ENCODE measurements at places on chromosomes 1 and 21.

DNA sequence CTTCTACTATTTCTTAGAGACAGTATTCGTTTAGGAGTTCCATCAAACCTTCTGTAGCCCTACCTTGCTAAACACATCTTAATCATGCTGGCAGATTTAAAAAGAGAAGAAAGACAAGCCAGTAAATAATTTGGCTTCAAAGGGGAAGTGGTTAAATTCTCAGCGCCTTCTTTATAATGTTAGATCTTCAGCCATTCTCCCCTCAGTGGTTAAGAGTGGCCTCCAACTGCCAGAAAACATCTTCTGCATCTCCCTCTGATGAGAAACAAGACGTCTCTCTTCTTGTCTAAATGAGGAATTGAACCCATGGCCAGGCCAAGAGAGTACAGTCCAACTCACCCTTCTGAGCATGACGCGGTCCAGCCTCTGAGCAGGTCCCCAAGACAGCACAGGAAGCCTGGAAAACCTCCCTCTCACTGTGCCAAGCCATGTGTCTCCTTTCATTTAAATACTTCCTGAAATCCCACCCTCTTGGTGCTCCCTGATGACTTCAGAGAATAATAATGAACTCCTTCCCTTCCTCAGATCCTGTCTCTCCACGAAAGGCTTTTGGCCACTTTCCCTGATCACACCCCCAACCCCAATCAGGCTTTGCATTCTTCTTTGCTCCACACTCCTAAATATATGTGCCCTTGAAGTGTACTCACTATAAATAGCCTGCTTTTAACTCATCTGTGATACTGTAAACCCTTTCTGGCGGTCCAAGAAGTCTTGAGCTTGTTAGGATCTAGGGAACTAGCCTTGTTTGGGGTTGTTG lies 16.4 kb upstream of the LRRC52 start:
- DNase-seq: no peak

DNA sequence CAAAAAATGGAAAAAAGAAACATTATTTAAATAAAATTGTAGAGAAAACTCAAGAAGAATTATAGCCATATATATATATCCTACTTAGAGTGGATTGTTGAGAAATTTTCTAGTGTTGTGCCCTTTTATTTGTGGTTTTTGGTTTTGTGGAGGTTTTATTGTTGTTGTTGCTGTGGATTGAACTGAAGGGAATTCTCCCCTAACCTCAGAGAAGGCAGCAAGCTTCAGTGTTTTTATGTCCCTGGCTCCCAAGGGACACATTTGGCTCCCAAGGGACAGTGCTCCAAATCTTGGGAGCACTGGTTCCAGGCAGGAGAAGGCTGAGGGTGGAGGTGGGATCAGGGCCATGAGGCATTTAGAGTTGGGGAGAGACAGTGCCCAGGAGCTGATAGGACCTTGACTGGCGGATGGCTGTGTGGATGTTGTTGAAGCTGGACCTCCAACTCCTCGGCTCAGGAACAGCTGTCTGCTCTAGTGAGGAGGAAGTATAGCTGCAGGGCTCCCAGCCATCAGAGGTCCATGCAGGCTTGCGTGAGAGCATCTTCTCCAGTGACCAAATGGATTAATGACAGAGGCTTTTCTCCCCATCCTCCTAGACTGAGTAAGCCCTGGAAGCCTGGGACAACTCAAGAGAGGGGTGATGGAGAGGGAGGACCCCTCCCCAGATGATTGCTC lies 100.5 kb downstream of the TEX35 start:
- DNase-seq: no peak

DNA sequence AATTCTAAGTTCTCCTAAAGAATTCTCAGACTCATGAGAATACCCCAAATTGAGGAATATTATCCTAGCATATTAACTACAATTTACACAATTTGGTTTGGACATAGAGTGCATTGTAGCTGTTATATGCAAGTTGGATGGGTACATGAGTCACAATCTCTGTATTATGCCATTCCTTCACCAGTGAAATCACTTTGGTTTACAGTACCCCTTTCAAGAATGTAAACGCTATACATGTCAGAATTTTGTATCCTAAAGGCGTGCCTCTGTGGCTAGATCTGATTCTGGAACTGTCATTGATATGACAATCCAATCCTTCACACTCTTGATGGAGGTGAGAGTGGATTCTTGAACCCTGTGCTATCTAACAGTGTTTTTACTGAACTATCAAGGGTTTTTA lies 6.7 kb upstream of the IL10RB start:
- no peak for DNase-seq

DNA sequence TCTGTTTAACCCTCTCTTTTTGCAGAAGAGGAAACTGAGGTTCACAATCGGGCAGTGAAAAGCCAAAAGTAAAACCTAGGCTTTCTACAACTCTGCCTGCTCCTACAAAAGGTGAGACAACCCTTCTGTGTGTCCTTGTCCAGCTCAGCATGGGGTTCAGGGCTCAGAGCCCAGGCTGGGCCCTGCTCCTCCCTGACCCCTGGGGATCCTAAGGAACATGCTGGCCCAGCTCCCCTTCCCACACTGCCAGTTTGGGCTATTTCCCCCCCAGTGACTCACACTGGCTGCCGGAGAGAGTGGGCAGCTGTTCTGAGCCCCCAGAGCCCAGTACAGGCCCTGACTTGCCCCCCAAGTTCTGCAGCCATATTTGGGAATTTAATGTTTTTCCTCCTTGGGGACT lies 8.9 kb downstream of the FAM229A start:
- DNase-seq: no peak

DNA sequence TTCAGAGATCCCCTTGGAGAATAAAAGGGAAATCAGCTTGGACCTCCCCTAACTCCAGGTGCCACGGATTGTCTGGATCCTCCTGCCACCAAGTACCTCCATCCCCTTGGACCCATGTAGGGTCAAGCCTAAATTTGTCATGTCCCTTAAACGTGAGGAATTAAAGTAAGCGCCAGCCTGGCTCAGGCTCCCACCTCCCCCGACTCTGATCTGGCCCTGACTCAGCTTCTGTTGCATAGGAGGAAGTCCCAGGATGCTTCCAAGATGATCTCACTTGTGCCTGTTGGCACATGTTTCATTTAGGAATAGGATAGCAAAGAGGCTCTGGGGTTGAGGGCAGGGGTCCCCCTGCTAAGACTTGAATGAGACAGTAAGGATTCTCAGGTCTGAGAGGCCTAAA lies 231.9 kb upstream of the JUN start:
- DNase-seq: no peak

DNA sequence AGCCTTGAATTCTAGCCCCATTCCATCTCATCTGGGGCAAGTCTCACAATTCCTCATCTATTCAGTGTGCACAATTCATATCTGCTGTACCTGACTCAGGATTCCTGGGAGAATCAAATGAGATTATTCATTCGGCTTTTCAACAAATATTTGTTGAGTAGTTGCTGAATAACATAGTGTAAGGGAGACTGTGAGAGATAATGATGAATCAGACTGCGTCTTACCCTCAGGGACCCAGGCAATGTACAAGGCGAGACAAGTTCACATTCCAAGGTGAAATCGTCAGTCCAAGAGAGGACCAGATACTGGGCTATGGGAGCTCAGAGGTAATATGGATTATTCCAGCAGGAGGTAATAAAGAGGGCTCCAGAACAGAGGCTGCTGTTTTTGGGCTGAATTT lies 67.8 kb upstream of the SMYD2 start:
- DNase-seq: no peak

DNA sequence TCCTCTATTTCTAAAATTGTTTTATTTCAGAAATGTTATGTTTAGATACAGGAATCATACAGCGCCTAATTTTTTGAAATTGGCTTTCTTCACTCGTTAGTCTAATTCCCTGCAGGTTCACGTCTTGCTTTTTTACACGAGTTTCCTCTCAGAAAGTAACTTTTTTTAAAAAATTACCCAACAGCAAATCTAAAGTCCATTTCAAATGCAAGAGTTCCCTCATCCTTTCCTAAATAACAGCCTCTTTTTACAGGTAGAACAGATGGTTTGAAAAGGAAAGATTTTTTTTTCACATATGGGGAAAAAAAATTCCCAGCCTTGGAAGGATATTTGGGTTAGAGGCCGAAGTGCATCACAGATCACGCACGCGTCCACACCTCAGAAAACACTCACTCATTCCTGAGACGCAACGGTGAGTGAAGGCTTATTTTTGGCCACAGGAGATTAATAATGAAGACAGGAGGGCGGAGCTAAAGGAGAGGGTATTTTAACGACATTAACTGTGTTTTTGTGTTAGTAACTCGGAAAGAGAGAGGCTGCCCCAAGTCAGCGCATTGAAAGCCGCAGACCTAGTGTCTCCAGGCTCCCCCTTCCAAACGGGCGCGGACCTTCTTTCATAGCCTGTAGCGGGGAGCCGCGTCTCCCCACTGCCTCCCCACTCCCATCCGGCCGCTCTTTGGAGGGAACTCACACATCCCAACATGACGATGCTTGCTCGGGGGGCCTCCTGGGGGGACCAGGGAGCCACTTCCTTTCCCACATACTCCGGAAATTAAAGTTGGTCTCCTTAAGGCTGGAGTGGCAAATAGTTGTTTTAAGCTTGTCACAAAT lies 969 bp upstream of the RIPK4 start:
- no peak for DNase-seq

DNA sequence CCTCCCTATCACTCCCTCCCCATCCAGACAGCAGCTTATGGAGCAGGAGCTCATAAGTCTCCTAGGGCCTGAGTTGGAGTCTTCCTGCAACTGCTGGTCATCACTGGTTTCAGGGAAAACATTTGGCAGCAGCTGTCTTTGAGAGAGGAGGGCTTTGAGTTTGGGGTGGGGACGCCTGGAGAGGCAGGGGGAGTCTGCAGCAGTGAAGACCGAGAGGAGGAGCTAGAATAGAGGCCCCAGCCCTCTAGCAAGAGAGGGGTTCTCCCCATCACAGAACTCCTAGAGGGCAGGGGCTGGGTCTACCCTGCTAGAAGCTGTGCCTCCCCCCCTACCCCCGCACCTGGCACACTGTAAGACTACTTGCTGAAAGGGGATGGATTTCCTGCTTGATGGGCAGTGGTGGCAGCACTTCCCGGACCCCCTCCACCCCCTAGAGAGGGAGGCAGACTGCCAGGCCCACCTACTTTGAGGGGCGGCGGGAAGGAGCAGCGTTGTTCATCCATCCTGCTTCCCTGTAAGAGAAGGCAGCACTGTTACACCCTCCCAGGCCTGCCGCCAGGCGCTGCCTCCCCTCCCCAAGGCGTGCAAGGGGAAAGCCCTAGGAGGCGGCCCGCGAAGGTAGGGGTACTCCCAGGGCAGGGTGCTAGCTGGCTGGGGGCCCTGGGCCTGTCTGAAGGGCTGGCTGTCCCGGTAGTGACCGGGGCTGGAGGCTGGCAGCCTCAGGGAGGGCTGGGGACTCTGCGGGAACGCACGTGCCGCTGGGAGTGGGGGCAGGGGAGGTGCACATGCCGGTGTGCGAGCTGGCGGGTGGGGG lies 50.4 kb downstream of the RAP1GAP start:
- peak; percentile 8 for DNase-seq

GRCh38 chr1:54255026-54255702 lies 55.2 kb downstream of the MRPL37 start:
- no peak for DNase-seq

- no peak for DNase-seq
Measured at GRCh38 chr21:41926117-41926806, 27.6 kb downstream of the C2CD2 start.

DNA sequence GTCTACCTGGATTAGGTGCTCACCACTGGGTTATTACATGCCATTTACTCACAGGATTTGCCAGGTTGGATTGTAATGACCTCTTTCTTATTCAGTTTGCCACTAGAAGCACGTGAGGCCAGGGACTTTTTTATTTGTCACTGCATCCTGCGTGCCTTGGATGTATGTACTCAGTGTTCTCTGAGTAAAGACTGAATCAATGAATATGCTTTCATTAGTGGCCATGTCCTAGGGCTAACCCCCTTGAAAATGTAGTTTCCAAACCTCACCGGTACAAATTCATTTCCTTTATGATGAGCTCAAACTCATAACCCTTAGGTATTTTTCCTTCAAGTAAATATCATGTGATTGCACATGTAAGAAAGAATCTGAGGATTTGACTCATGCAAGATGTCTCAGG lies 1.3 kb upstream of the ZP4 start:
- DNase-seq: no peak

- no peak for DNase-seq
Measured at GRCh38 chr1:219991511-219991810, 54.8 kb downstream of the EPRS1 start.

GRCh38 chr1:33535334-33535733 lies 62.9 kb downstream of the ZSCAN20 start:
- no peak for DNase-seq

DNA sequence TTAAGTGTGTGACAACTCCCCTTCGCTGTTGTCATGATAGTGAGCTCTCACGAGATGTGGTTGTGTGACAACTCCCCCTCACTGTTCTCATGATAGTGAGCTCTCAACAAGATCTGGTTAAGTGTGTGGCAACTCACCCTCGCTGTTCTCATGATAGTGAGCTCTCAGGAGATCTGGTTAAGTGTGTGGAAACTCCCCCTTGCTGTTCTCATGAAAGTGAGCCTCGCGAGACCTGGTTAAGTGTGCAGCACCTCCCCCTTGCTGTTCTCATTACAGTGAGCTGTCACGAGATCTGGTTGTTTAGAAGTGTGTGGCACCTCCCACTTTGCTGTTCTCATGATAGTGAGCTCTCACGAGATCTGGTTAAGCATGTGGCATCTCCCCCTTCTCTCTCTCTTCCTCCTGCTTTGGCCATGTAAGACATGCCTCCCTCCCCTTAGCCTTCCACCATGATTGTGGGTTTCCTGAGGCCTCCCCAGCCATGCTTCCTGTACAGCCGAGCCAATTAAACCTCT lies 25.1 kb upstream of the LSS start:
- DNase-seq: no peak

- no peak for DNase-seq
Measured at GRCh38 chr1:244576259-244576892, 76.5 kb upstream of the DESI2 start.

GRCh38 chr1:54668567-54668966 lies 27.0 kb downstream of the MROH7 start:
- DNase-seq: no peak

DNA sequence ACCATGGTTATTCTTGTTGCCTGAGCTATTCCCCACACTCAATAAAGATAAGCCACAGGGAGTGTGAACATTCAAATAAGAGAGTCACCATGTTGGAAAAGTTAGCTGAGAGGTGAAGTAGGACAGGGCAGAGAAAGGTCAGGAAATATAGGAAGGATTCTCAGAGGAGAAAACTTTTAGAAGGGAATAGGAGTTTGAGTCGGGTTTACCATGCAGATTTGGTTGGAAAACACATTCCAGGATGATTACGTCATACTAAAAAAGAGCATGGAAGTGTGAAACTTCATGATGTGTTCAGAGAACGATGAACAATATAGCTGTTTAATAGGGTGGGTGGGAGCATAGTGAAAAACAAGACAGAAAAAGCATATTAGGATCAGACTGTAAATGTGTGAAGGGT lies 1125.3 kb upstream of the ADGRL2 start:
- no peak for DNase-seq

GRCh38 chr1:26911399-26912146 lies 2.2 kb downstream of the NR0B2 start:
- DNase-seq: no peak

- DNase-seq: no peak
Measured at GRCh38 chr1:203676455-203676854, 49.8 kb downstream of the ATP2B4 start.

Data from NCI-H1092 treated with DMSO at 0.1 percent for 48 hours (cell line).